ENCODE measurements at places on chromosomes 11 and 22.
A peak's percentile ranks its signal among the peaks of the same experiment; 100 is the strongest.

GRCh38 chr11:7591107-7591894 lies 77.5 kb downstream of the PPFIBP2 start:
- no peak for DNase-seq

GRCh38 chr22:46992121-46992731 lies 229.8 kb downstream of the TBC1D22A start:
- no peak for DNase-seq

DNA sequence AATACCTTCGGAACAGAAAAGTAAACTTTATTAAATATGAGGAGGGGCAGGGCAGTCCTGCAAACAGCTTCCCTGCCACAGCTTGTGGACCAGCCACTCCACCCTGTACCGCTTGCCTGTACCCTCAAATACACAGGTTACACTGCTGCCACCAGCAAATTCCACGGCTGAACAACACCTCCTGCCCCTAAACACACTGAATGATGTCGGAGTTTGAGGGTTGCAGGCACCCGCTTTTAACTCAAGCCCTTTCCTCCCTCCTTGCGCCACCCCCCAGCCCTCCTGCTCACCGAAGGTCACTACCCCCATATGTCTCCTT lies 4.0 kb downstream of the VSIG2 start:
- no peak for DNase-seq

- no peak for DNase-seq
Measured at GRCh38 chr22:43998679-43999264, 25.3 kb upstream of the PARVB start.

DNA sequence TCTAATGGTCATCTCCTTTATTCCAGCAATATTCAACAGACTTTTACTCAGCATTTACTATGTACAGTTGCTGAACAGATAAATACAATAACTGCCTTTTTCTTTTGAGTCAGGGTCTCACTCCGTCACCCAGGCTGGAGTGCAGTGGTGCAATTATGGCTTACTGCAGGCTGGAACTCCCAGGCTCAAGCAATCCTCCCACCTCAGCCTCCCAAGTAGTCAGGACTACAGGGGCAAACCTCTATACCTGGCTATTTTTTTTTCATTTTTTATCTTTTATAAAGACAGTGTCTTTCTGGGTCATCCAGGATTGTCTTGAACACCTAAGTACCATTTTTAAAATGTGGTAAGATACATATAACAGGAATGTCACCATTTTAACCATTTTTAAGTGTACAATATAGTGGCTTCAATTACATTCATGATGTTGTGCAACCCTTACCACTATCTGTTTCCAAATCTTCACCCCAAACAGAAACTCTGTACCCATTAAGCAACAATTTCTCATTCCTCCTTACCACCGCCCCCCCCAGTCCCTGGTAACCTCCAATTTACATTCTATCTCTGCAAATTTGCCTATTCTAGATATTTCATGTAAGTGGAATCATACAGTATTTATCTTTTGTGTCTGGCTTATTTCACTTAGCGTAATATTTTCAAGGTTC lies 67.8 kb downstream of the MIAT start:
- DNase-seq, result no peak

- DNase-seq, result no peak
Measured at GRCh38 chr11:30351061-30351460, 28.2 kb downstream of the ARL14EP start.

GRCh38 chr11:17859552-17859951 lies 125.0 kb downstream of the KCNC1 start:
- no peak for DNase-seq

- no peak for DNase-seq
Measured at GRCh38 chr22:31950226-31950625, 5.9 kb downstream of the YWHAH start.

DNA sequence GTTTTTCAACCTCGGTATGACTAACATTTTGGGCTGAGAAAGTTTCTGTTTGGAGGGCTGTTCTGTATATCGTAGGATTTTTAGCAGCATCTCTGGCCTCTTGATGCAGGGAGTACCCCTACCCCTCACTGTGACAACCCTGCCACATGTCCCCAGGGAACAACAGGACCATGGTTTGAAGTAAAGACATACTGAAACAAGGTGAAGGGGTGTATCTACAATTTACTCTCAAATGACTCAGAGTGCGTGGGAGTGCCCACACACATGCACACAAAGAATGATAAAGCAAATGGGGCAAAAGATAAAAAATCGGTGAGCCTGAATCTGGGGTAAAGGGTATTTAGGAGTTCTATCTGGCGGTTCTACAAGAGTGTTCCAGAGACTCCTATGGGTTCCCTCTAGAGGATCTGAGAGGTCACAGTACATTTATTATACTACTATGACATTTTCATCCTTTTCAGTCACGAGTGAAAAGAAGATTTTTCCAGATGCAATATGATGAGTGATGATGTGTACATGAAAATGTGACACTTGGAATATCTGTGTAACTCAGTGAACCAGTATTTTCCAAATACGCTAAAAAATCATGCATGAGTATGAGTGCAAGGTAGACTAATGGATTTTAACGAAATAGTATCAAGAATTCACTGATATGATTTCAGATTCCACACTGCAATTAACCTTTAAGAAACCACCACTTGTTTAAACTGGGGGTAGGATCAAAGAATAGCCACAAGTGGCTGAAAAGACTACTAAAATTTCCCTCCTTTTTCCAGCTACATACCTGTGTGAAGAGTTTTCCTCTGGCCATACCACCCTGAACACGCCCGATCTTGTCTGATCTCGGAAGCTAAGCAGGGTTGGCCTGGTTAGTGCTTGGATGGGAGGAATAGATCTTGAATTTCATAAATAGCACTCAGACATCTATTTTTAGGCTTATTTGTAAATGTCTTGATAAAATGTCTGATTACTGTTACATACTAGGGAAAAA lies 56.3 kb upstream of the YPEL1 start:
- peak; percentile 36 for DNase-seq

- DNase-seq, result no peak
Measured at GRCh38 chr11:65887723-65888162, 528 bp downstream of the FIBP start.

- DNase-seq, result no peak
Measured at GRCh38 chr11:18700872-18701271, 2.3 kb downstream of the TMEM86A start.
